ENCODE measurements at places on chromosomes 5 and 9.

DNA sequence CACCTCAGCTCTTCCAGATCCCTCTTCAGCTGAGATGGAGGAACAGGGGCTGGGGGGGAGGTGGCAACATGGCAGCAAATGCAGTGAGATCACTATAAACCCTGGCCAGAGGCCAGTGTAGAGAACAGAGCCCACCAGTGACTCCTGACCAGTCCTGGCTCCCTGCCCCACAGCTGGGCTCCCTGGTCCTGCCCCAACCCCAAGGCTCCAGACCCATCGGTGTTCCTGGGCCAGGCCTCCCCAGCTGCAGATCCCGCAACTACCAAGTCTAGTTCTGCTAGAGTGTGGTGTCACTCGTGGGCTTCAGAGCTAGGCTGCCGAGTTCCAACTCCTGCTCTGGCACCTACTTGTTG is 16.8 kb downstream of the AKNA start:
- DNase-seq, result no peak

GRCh38 chr5:5387777-5388176 is 34.7 kb upstream of the ICE1 start:
- DNase-seq, result no peak

DNA sequence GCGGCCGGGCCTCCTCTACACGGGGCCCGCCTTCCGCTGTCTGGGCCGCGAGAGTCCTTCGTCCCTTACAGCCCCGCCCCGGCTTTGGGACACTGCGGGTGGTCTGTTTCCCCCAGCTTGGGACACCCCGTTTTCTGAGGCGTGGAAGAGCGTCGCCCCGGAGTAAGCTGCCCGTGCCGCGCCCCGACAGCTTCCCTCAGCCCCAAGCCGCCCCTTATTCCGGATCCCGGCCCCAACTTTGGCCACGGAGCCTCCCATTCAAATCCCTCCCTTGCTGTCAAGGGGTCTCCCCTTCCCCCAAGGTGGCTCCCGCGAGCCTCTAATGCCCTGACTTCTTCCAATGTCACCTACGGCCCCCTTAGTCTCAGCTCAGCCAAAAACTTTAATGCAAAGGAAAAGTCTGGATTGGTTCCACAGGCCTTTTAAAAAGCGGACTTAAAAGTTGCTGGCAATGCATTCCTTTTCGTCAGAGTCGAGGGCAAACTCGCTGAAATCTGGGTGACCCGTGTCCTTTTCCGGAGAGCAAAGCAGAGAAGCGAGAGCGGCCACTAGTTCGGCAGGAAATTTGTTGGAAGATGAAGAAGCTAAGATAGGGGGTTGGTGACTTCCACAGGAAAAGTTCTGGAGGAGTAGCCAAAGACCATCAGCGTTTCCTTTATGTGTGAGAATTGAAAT is 19.8 kb downstream of the EXOSC2 start:
- peak; percentile 54 for DNase-seq

- peak; percentile 26 for DNase-seq
Measured at GRCh38 chr9:127642082-127642740, 30.1 kb downstream of the STXBP1 start.

GRCh38 chr9:77807281-77807683 is 159.2 kb upstream of the GNA14 start:
- peak; percentile 79 for DNase-seq

DNA sequence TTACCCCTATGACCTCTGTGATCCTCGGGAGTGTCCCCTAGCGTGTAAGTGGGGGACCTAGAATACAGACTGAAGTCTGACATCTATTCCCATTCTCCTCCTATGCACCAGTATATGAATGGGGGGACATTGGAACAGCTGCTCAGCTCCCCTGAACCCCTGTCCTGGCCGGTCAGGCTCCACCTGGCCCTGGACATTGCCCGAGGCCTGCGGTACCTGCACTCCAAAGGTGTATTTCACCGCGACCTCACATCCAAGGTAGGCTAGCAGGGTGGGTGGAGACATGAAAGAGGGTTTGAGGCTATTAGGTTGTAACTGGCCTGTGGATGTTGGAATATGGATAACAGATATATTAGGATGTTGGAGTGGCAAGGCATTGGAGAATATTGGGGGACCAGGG is 1.7 kb downstream of the TESK1 start:
- DNase-seq, result no peak

GRCh38 chr9:20048437-20048836 is 259.6 kb upstream of the SLC24A2 start:
- DNase-seq, result no peak
